Activated naive CD4-positive, alpha-beta T cell treated with anti-CD3 and anti-CD28 coated beads, Interleukin-2, amount 10 ng/mL, durations not matched to agents 7 days and 5 days (primary cell): ENCODE measurements at places on chromosomes 4 and X.

- peaks cover 45% of the 10 kb centered on the region for H3K27me3 ChIP-seq
- H3K4me3 ChIP-seq: no peak overlapping the region
- H3K36me3 ChIP-seq: peaks cover 7% of the 10 kb centered on the region
- H3K4me1 ChIP-seq: no peaks in the 10 kb centered on the region
- H3K27ac ChIP-seq: no peak overlapping the region
Measured at GRCh38 chrX:1292575-1293290, 24.1 kb downstream of the CSF2RA start.

- no peaks in the 10 kb centered on the region for H3K36me3 ChIP-seq
- H3K27ac ChIP-seq: no peak overlapping the region
- H3K27me3 ChIP-seq: no peaks in the 10 kb centered on the region
- H3K4me3 ChIP-seq: no peak overlapping the region
Measured at GRCh38 chrX:26918631-26919030, 544.5 kb downstream of the PPP4R3C start.

- H3K27ac ChIP-seq: no peak overlapping the region
- no peak for DNase-seq
- no peaks in the 10 kb centered on the region for H3K4me1 ChIP-seq
- no peak overlapping the region for H3K4me3 ChIP-seq
Measured at GRCh38 chr4:128451270-128451905, 163.8 kb upstream of the PGRMC2 start.

- H3K27ac ChIP-seq: no peak overlapping the region
- peaks cover 74% of the 10 kb centered on the region for H3K4me1 ChIP-seq
- H3K27me3 ChIP-seq: no peaks in the 10 kb centered on the region
- peaks cover 5% of the 10 kb centered on the region for H3K36me3 ChIP-seq
- H3K4me3 ChIP-seq: no peak overlapping the region
Measured at GRCh38 chr4:184232975-184233374, 15.3 kb upstream of the ENPP6 start.

DNA sequence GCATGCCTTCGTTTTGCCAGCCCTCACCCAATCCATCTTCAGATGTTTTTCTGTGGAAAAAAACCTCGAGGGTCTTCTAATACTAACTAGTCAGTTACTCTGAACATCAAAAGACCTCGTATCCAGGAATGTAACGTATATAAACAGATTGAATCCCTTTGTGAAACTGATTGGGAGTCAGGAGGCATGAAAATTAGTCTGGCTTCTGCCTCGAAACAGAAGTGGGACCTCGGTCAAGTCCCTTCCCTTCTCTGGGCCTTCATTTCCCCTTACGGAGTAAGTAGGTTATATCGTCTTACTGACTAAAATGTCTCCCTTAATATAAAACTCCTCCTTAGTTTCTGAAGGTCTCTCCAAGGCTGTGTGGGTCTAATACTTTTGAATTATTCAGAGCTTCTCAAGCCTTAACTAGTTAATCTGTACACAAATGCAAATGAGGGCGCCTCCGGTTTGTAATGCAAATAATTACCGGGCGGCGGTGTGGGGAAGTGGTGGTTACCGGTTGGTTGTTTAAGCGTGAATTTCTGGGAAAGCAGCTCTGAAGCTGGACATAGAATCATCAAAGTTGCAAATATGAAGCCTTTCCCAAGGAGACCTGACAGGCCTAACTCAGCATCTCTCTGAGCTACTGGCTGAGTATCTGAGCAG lies 11.4 kb upstream of the NKRF start:
- H3K4me3 ChIP-seq: no peak overlapping the region
- peaks cover 16% of the 10 kb centered on the region for H3K36me3 ChIP-seq
- DNase-seq: no peak
- no peaks in the 10 kb centered on the region for H3K4me1 ChIP-seq
- no peak overlapping the region for H3K27ac ChIP-seq

GRCh38 chr4:67581913-67582312 lies 23.4 kb downstream of the STAP1 start:
- H3K27me3 ChIP-seq: no peaks in the 10 kb centered on the region
- peak overlapping the region; percentile 81 for H3K27ac ChIP-seq
- peaks cover 33% of the 10 kb centered on the region for H3K4me1 ChIP-seq
- no peak for DNase-seq
- peaks cover 46% of the 10 kb centered on the region for H3K36me3 ChIP-seq

DNA sequence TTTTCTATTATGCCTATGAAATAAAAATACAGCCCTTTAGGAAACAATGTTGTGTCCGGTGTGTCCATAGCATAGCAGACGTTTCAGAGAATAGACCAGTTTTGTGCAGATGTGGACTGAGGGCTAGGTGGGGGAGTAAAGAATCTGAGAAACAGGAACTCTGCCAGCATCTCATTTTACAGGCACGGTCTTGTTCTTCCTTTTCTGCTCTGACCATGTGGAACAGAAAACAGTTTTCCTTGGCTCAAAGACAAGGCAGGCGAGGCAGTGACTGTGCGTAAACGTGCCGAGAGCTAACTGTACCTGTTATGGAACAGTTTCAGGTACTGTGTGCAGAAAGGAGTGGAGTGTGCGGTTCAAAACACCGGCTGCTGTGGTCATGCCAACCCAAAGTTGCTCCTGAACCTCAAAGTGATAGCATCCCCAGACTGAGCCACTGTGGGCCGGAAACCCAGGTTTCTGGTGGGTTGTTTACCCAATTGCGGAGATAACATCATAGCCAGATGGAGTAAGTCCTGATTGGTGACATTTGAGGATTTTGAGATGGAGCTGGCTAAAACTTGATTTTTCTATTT lies 20.2 kb downstream of the CNGA2 start:
- peaks cover 13% of the 10 kb centered on the region for H3K27me3 ChIP-seq
- DNase-seq: no peak
- no peaks in the 10 kb centered on the region for H3K36me3 ChIP-seq
- H3K27ac ChIP-seq: no peak overlapping the region
- H3K4me3 ChIP-seq: no peak overlapping the region

GRCh38 chr4:127737295-127737694 lies 7.1 kb downstream of the SLC25A31 start:
- H3K4me1 ChIP-seq: no peaks in the 10 kb centered on the region
- DNase-seq: no peak
- no peak overlapping the region for H3K4me3 ChIP-seq
- no peaks in the 10 kb centered on the region for H3K36me3 ChIP-seq

DNA sequence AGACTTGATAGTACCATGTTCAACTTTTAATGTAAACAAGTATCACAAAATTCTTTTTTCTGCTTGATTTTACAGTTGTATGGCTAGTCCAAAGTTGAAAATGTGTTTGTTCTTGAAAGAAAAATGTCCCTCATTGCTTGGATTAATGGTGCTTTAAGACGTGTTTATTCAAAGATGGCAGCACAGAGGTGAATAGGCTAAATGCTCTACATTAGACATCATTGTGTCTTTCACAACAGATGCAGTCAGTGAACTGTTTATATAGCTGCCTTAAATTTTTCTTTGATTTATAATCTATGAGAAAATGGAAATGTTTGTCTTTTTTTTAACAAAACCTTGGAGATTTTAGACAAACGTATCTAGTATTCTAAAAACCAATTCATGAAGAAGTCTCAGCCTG lies 137.3 kb downstream of the BMPR1B start:
- DNase-seq: no peak
- no peak overlapping the region for H3K4me3 ChIP-seq
- H3K27me3 ChIP-seq: no peaks in the 10 kb centered on the region
- no peaks in the 10 kb centered on the region for H3K36me3 ChIP-seq
- H3K27ac ChIP-seq: no peak overlapping the region
- H3K4me1 ChIP-seq: no peaks in the 10 kb centered on the region

GRCh38 chr4:169902658-169903345 lies 123.4 kb downstream of the MFAP3L start:
- no peak overlapping the region for H3K27ac ChIP-seq
- H3K27me3 ChIP-seq: no peaks in the 10 kb centered on the region
- H3K4me3 ChIP-seq: no peak overlapping the region
- H3K4me1 ChIP-seq: no peaks in the 10 kb centered on the region
- DNase-seq: no peak

GRCh38 chr4:23750125-23750524 lies 139.7 kb downstream of the PPARGC1A start:
- no peaks in the 10 kb centered on the region for H3K36me3 ChIP-seq
- no peaks in the 10 kb centered on the region for H3K27me3 ChIP-seq
- DNase-seq: no peak

GRCh38 chr4:10203851-10204250 lies 87.3 kb upstream of the WDR1 start:
- no peak overlapping the region for H3K4me3 ChIP-seq
- no peaks in the 10 kb centered on the region for H3K36me3 ChIP-seq
- H3K27ac ChIP-seq: no peak overlapping the region
- DNase-seq: no peak
- no peaks in the 10 kb centered on the region for H3K27me3 ChIP-seq

GRCh38 chr4:128227991-128228571 lies 59.5 kb downstream of the PGRMC2 start:
- H3K27me3 ChIP-seq: peaks cover 8% of the 10 kb centered on the region
- no peak overlapping the region for H3K27ac ChIP-seq
- no peak for DNase-seq
- H3K4me1 ChIP-seq: no peaks in the 10 kb centered on the region

GRCh38 chrX:108261549-108262203 lies 170.1 kb downstream of the ATG4A start:
- H3K36me3 ChIP-seq: no peaks in the 10 kb centered on the region
- H3K4me1 ChIP-seq: no peaks in the 10 kb centered on the region
- DNase-seq: no peak
- no peak overlapping the region for H3K27ac ChIP-seq
- peaks cover 6% of the 10 kb centered on the region for H3K27me3 ChIP-seq
